ENCODE measurements at places on chromosomes 6 and 20.
A peak's percentile ranks its signal among the peaks of the same experiment; 100 is the strongest.

DNA sequence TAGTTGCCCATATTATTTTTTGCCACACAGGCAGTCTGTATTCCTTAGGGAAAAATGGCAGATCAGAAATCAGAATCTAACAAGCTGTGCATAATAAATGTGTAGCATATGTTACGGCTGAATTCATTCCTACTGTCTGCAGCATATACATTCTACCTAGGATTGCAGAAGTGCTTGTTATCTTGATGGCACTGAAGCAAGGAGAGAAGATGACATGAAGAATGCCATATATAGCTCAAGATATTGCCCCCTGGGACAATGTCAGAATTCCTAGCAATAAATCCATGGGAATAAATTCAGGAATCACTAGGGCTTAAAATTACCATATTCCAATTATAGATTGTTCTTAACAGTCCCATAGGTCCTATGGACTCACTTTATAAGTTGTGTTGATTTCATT, 293.0 kb upstream of the CNR1 start:
- DNase-seq = no peak

- DNase-seq = no peak
Measured at GRCh38 chr6:86153521-86153920, 510.8 kb upstream of the SYNCRIP start.

GRCh38 chr20:50191065-50191543, 474 bp downstream of the CEBPB start:
- peak; percentile 44 for DNase-seq

GRCh38 chr20:63215101-63216040, 560 bp downstream of the YTHDF1 start:
- no peak for DNase-seq

- DNase-seq = no peak
Measured at GRCh38 chr6:22904431-22904830, 335.1 kb downstream of the HDGFL1 start.

DNA sequence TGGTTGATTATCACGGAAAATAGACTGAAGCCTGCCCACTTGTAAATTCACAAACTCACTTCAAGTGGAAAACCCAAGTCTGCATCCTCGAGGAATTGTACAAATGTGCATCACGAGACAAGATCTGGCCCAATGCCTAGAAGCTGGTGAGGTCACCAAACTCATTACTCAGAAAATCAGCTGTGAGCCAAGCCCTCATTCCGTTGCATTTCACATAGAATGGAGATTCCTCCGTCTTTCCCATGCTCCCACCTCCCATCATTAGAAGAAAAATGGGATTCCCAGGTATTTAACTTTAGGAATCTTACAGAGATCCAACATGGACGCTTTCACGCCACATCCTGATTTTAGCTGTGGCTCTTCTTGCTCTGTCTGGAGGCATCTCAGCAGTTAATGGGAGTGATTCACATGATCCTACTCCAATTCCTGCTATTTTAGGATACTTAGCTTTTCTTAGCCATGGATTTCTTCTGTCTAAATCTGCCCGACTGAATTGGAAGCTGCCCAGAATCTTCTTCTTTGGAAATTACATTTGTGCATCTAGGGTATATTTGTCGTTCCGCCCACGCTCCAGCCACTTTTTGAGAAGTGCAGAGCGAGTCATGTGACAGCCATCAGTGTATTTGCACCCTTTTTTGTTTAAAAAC, 68.7 kb upstream of the STMND1 start:
- no peak for DNase-seq

GRCh38 chr20:19780261-19780660, 22.2 kb downstream of the RIN2 start:
- DNase-seq = no peak

DNA sequence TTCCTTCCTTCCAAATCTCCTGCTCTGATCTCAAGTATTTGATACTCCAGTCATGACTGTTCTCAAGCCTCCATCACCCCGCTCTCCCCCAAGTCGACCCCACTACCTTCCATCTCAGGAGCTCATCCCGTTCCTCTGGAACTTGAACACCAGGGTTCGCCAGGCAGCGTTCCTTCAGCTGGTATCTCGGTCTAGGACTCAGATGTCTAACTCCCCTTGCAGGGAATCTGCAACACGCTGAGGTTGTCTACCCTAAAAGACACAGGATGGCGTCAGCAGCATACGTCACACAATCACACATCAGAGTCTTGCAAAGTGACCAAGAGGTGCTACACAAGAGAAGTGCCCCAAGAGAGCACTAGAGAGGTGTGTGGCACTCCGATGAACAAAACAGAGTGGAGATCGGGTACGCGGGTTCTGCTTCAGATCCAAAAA, 706 bp downstream of the ZNF184 start:
- DNase-seq = peak; percentile 41

DNA sequence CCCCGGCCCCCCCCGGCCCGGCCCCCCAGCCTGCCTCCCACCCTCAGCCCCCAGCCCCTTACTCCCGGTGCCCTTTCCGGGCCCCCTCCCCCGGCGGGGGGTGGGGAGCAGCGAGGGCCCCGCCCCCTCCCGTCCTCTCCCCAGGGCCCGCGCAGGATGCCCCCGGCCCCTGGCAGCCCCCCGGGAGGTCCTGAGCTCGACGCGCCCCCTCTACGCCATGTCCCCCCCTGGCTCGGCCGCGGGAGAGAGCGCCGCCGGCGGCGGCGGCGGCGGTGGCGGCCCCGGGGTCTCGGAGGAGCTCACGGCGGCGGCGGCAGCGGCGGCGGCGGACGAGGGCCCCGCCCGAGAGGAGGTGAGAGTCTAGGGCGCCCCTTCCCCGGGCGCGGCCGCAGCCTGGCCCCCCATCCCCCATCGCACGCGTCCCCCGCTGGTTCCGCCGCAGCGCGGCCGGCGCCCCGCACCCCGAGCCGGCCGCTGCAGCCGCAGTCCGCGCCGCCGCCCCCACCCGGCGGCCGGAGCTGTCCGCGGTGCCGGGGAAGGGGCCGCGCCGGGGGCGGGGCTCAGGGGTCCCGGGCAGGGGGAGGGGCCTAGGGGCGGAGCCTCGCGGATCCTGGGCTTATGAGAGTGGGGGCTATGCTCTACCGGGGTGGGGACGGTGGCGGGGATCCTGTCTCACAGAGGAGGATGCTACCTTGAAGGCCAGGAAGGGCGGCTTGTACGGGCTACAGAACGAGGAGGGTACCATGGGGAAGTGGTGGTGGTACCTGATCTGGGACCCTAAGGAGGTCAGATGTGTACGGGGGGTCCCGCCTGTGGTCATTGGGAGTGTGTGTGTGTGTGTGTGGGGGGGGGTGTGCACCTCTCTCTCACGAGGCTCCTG, 516 bp downstream of the TMEM151B start:
- no peak for DNase-seq

GRCh38 chr6:79188885-79189480, 45.5 kb downstream of the HMGN3 start:
- DNase-seq = no peak

DNA sequence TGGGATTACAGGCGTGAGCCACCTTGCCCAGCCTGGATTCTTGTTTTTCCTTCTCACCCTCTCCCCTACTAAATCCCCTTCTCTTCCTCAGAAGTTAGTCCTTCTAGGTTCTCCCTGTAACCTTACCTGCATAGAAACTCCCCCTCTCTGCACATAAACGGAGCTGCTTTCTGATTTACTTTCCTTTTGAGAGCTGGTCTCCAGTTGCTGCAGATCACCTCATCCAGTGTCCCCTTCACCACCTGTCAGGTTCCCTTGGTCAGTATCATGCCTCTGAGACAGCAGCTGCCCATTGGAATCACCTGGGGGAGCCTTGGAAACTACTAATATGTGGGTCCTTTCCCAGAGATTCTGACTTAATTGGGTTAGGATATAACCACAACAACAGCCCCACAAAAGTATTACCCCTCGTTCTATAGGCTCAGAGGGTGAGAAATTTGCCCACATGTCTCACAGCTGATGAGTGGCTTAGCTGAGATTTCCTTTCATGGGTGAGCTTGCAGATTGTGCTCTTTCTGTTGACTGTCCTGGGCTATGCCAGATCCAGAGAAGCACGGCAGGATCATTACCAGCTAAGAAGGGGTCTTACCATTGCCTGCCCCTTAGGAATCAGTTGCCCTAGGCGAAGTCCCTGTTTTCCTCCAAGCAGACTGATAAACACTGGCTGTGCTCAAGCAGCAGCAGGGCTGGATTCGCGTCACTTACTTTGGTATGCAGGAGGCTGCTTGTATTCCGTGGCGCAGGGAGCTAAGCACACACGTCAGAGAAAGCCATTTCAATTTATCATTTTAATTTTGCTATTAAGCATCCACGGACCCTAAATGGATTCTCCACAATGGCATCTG, 51.3 kb downstream of the AKAP12 start:
- DNase-seq = no peak

GRCh38 chr6:124066269-124066668, 262.6 kb downstream of the NKAIN2 start:
- no peak for DNase-seq

- no peak for DNase-seq
Measured at GRCh38 chr20:17177341-17177740, 49.5 kb upstream of the PCSK2 start.

DNA sequence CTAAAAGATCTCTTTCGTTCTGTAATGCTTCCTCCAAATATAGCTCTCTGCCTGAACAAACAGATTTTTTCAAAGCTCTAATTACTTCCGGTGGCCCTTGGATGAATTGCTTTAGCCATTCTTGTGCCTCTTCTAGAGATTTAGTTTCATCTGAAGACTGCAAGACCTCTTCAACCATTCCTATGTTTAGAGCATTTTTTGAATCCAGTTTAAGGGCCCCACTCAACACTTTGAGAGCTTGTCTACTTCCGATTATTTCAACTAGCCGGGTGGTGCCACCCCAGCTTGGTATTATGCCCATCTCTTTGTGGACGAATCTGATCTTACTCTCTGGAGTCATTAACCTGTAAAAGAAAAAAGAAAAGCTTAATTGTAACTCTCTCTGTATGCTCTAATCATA, 23.3 kb downstream of the RNF146 start:
- no peak for DNase-seq

GRCh38 chr20:54199283-54199682, 8.6 kb upstream of the PFDN4 start:
- DNase-seq = no peak

DNA sequence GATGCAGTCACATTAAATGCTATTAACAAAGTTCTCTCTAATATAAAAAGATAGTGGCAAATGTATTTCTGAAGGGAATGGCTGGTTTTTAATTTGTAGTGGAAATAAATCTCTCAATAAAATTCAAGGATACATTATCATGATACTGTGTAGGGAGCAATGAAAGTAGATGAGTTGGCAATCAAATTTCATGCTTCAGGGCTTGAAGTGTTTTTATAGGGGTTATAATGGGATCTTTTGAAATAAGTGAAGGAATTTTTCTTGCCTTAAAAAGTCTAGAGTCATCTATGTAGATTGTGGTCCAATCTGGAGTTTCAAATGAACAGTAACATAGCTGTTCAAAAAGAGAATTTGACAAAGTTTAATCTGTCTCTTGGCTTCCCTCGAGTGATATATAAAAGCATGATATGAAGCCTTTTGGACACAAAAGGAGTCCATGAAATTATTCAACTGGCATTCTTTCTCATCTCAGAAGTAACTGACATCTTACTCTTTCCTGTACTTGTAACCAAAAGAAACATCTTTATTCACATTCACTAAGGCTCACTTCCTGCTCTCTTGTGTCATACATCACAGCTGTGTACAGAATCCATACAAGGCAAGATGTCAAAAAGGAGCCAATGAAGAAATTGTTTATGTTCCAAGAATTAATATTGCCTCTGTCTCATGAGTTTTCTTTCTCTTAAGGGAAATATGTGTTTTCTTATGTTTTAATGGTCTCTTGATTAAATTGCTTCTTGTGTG, 591.0 kb upstream of the GJE1 start:
- no peak for DNase-seq

DNA sequence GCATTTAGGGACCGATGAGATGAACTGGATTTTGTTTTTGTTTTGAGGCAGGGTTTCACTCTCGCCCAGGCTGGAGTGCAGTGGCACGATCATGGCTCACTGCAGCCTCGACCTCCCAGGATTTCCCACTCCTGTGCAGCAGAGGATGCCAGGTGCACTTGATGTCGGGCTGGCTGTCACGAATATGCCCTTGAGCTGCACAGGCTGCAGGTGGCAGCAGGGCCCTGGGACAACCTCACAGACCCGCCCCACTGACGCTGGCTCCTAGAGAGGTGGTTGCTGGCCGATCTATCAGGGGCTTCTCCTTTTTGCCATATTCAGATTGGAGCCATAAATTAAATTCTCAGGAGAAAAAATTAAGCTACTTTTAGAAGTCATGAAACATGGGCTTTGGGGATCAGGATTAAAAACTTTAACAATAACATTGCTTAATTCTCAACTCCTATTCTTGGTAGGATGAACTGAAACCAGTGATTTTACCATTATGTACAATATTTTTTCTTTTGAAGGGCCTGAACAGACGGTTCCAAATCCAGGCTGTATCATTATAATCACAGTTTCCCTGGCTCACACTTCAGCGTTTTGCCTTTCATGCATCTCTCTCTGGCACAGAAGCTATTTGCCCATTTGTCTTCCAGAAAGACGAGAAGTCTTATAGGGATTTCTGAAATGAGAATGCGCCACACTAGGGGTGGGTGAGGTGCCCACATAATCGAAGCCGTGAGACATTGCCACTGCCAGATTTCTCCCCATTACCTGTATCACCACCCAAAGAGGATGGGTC, 32.4 kb downstream of the NQO2 start:
- DNase-seq = no peak

DNA sequence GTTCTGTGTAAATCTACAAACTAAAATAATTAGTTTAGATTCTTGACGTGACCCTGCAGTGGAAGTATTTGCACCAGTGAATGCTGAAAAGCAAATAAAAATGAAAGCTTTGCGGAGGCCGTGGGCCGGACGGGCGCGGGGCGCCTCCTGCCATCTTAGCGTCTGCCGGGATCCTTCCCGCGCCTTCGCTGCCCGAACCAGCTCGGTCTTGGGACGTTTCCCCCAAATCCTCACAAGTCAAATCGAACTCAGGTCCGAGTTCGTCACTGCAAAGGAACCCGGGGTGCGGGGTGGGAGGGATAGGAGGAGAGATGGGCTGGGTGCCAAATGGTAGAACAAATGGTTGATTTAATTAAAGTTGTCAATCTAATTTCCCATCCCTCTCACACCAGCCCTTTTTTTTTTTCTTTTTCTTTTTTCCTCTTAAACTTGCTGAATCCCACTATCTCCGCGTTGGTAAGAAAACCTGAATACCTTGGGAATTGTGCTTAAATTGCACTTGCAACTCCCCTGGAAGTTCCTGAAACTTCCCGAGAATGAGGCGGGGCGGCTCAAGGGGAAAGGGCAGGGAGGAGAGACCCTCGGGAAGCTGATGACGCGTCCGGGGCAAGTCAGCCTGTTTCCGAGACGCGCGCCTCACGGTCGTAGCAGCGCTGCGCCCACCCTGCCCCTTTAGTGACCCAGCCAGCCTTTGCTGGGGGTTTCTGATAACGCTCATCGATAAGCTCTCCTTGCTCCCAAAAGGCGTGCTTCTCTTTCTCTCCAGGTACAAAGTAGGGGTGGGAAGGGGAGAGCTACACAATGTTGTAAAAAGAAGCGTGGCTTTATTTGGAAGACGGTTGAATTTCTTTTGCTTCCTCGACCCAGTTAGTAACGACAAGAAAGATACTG, 1.8 kb downstream of the GJA1 start:
- no peak for DNase-seq

- DNase-seq = no peak
Measured at GRCh38 chr6:71033890-71034289, 77.0 kb upstream of the B3GAT2 start.

- DNase-seq = peak; percentile 12
Measured at GRCh38 chr6:156866220-156867015, 89.2 kb downstream of the ARID1B start.

Measured in stimulated activated CD4-positive, alpha-beta T cell treated with anti-CD3 and anti-CD28 coated beads, Interleukin-2, amount 100 ng/mL, for 4 hours (primary cell).